ENCODE measurements at places on chromosomes 6 and 20.

DNA sequence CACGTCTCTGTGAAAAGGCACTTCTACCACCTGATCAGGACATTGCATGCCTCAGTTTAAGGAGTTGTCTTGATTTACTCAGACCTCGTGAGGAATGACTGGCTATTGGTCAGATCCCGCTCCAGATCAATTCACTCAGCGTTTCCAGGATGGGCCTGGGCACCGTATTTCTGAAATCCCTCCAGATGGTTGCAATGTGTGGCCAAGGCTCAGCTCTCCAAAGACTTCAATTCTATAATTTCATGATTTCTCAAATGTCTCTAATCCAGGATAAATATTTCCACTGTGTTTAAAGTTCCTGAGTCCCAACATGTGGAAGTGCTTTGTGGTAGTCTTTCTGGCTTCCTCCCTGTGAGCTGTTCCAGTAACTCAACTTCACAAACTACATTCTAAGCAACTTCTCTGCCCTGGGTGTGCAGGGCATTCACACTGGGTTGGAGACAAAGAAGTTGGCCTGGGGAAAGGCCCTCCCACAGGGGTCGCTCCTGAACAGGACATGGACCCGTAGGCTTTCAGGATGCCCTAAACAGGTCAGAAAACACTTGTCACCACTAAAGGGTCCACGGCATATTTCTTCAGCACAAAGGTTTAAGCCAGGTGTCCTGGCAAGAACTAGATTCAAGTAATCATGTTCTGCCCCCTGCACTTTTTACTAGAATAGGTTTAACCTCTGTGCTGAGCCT lies 212.1 kb downstream of the WDR27 start:
- no peak for DNase-seq

DNA sequence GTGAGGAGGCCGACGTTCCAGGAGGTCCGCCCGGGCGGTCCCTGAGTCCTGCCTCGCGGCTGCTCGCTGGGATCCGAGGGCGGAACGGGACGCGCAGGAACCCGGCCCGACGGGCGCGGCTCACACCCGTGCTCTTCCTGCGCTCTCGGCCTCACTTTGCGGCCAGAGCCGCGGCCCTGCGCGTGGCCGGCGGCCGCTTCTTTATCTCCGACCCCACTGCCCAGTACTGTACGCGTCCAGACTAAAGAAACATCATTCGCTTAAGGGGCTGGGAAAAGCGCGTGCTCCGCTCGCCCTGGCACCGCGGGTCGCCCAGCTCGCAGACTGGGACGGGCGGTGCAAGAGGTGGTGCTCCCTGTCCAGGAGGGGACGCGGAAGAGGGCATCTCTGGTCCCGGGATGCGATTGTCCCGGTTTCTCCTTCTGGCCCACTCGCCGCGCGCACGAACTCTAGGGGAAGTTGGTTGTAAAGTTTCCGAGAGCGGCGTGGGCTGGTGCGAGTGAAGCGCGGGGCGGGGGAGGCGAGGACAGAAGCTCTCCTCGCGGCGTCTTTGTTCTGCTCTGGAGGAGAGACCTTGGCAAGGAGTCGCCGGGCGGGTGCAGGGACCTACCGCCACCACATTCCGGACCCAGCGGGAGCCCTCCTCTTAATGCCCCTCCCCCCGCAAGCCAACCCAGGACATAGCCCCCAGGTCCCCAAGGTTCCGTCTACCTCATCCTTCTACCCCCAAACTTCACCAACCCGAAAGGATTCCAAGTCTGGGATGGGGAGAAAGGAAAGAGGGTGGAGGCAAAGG lies 71.0 kb downstream of the SOX4 start:
- DNase-seq: peak; percentile 32

DNA sequence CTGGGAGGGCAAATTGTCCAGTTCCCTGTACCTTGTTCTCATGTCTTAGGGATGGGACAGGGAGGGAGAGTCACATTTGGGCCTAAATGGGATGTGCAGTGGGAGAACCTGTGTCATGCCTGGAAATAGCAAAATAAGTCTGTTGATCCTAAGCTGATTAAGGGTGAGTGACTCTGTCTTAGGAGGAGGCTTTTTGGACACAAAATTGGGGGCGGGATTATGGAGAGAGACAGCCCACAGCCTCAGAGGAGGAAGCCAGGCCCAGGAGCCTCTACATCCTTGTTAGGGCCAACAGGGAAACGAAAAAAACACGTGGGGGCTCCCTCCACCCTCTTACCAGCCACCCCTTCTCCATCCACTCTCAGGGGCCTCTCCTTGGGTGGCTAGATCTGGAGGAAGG lies 2.2 kb downstream of the KCNB1 start:
- DNase-seq: no peak

DNA sequence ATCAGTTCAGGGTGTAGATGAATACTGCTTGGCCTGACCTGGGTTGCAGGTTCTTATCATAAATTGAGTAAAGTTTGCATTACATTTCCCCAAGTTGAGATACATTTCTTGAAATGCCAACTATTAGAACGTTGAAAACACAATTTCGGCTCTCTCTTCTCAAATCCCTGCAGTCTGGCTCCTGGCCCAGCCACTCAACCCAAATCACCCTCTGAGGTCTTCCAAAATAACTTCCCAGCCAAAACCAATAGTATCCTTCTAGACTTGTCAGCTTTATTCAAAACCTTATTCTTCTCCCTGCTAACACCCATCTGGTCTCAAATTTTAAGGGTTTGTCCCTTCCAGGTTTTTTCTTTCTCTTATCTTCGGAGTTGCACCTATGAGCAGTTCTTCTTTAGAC lies 263.6 kb downstream of the EYA4 start:
- no peak for DNase-seq

DNA sequence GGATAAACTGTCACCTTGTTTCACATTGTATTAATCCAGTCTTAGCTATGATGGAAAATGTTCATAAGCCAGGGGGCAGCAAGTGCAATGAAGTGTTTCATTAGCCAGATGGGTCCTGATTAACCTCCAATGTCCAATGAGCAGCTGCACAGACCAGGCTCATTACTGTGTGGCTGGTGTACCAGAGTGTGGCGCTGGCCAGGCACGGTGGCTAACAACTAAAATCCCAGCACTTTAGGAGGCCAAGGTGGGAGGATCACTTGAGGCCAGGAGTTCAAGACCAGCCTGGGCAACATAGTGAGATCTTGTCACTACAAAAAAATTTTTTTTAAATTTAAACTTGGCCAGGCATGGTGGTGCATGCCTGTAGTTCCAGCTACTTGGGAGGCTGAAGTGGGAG lies 201.7 kb upstream of the FOXQ1 start:
- DNase-seq: no peak

- DNase-seq: no peak
These were observed 170.3 kb upstream of the SNX9 start for GRCh38 chr6:157652601-157653363.

DNA sequence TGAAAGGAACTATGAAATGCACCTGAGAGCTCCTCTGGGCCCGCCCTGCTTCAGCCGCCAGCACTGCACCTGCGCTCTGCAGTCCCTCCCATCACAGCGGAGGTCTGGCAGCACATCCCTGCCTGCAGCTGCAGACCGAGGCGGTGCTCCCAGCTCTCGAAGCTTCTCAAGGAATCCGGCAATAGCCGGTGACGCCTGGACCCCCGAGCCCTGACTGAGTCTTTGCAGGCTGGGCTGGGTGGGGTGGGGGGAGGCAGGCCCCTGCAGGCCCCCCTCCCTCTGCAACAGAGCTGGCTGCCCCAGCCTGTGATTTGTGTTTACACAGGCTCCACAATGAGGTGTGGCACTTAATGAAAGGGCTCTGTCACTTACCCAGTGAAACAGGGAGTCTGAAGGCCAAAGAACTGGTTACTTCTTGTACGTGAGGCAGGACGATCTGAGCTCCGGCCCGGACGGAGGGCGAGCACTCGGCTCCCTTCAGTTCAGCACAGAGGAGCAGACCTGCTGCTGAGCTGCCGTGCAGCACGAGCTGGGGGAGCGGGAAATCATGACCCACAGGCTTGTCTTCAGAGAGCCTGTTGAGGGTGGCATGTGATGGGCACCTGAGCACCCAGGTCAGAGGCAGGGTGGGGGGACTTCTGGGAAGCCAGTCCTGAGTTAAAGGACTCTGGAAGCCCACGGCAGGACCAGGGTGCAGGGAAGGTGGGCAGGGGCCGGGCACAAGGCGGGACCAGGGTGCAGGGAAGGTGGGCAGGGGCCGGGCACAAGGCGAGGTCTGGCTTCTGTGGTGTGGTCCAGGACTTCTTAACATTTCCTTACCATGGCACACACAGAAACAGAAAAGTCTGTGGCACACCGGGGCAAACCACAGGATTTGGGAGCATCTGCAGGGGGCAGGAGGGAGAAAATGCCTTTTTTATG lies 192.3 kb upstream of the THBS2 start:
- no peak for DNase-seq

GRCh38 chr6:167795321-167795811 lies 31.3 kb upstream of the AFDN start:
- DNase-seq: no peak

All from stimulated activated naive CD8-positive, alpha-beta T cell treated with anti-CD3 and anti-CD28 coated beads, Interleukin-15, amount 100 ng/mL, for 72 hours (primary cell).